ENCODE measurements at places on chromosomes 7 and 10. TPM values are rescaled to one million over a fixed set of nuclear protein-coding genes. Genes with fewer than 3 reads are reported as not detected.

GRCh38 chr10:122344741-122345258, 29.7 kb upstream of the PLEKHA1 start:
- DNase-seq: no peak

The CARD11 gene
- 2.6 TPM for total RNA-seq

GRCh38 chr10:59895629-59896116, 10.7 kb downstream of the CCDC6 start:
- no peak for DNase-seq

DNA sequence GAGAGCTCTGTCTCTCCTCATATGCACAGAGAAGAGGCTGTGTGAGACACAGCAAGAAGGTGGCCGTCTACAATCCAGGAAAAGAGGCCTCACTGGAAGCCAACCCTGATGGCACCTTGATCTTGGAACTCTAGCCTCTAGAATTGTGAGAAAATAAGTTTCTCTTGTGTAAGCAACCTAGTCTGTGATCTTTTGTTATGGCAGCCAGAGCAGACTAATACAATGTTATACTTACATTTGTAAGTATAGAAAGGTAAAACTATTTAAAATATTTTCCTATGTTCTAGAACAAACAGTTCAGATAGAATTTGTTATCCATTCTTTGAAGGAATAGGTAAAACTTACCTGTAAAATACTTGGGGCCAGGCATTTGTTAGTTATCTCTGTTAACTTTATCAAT, 53.3 kb downstream of the LRMDA start:
- DNase-seq: no peak

GRCh38 chr10:9010093-9010492, 955.6 kb downstream of the GATA3 start:
- no peak for DNase-seq

The DLX5 gene
- 1.3 TPM for total RNA-seq

- DNase-seq: no peak
Observed at GRCh38 chr7:122337011-122337410, 32.5 kb upstream of the FEZF1 start.

The SCART1 gene
- total RNA-seq: 0.06 TPM

GRCh38 chr7:118863966-118864365, 639.5 kb downstream of the ANKRD7 start:
- DNase-seq: no peak

The SLC13A4 gene
- total RNA-seq: 1.9 TPM

The SSC4D gene
- not detected for total RNA-seq

DNA sequence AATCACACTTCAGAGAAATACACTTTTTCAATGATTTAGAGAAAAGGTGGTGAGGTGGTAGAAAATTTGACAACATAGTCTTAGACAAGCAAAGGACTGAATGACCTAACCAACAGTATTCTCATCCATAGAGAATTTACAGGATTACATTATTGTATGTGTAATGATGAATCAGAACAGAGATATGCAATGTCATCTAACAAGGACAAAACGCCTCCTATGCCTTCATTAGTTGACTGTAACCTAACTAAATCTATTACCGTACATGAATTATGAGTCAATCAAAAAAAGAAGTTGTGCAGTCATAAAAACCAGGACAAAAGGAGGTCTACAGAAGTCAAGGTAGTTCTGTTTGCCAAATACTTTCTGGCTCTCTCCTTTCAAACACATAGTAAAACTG, 66.5 kb downstream of the RAB11FIP2 start:
- no peak for DNase-seq

The ZNF282 gene
- total RNA-seq: 15.6 TPM

The PTCD1 gene
- total RNA-seq: 5.7 TPM

GRCh38 chr7:100509231-100509630, 25.5 kb downstream of the NYAP1 start:
- DNase-seq: no peak

DNA sequence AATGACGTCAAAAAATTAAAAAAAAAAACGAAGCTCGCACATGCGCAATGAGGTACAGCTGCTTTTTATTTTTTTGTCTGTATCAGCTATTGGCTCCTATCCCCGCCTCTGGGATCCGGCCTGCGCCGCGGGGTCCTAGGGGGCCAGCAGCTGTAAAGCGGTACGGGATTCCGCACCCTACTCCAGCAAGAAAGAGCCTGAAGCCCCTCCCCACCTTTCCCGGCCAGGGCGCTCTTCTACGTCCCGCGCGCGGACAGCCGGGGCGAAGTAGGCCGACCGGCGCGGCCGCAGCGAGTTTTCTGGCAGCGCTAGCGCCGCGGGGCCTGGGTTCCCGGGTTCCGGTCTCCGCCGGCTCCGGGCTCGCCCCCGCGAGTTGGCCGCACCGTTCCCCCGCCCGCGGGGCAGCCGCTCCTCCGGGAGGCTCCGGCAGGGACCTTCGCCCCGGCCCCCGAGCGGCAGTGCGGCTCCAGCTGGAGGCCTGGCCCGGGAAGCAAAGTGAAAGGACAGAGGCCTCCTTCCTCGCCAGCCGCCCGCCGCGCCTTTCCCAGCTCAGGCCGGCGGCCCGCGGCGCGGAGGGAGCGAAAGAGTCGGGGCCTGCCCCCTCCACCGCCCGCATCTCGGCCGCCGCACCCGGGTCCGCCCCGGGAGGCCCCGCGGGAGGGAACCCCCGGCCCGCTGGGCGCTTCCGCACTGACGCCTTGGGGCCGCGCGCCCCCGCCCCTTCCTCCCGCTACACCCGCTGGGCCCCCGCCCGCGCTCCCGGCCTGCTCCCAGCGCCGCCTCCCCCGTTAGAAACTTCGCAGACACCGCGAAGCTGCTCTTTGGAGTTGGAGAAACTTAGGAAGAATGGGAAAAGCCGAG, 4.7 kb upstream of the SPAG6 start:
- no peak for DNase-seq

- DNase-seq: no peak
Observed at GRCh38 chr7:5649641-5650040, 131.8 kb downstream of the RNF216 start.

The AKR1D1 gene
- not detected for total RNA-seq
